ENCODE measurements at places on chromosomes 6 and 20.

GRCh38 chr6:136095986-136096385 is 154.1 kb downstream of the MTFR2 start:
- DNase-seq = no peak

DNA sequence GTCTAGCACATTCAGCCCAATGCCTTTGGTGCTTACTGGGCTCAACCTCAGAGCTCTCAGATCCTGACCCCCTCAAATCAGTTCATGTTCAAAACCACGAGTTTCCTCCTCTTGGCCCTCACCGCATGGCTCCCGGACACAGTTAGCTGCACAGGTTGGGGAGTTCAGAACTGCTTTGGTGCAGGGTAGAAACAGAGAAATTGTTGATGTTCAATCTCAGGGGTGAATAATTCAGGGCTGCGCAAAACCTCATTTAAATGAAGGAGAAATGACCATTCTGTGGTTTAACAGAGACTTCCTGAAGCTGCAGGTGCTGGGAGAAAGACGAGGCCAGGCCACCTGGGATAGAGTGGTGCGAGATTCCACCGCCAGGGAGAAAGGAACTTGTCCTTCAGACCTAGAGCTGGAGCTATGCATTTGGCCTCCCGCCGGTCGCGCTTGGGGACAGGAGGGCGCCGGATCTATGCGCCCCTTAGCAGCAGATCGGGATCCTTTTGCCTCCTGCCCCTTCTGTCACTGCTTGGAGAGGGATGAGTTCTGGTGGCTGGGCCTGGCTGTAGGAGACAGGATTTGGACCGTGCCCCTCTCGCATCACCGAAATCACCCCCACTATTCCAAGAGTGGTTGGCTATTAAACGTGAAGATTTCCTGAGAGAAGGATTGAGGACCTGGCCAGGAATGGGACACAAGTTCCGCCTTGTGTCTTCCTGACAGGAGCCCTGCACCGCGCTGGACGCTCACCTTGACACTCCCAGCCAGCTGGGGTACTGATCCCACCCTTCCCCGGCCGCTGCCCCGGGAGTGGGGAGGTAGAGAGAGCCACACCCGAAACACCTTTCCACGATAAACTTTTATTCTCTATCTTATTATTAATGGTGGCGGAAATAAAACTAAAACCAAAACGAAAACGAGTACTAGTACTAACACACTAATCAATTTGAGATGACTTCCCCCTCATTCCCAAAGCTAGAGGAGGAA is 767 bp upstream of the PAX1 start:
- DNase-seq = no peak

- DNase-seq = no peak
Measured at GRCh38 chr6:99187429-99187828, 162.0 kb downstream of the FAXC start.

DNA sequence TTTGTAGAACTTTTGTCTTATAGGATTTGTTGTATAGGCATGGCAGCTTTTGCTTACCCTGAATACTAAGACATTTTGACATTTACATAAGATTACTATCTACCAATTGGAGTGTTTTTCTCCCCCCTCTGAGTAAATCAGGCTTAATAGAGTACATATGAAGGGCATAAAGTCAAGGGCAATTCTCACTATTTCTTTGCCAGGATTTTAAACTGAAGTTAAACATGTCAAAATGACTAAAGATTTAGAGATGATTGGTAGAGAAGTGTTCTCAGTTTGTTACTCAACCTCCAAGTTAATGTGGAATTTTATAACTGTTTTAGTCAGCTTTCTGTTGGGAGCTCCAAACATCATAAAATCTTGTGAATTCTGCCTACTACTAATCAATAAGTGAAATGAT is 157.8 kb downstream of the CDKAL1 start:
- no peak for DNase-seq

GRCh38 chr6:44012078-44012493 is 115.2 kb downstream of the MRPL14 start:
- no peak for DNase-seq

- no peak for DNase-seq
Measured at GRCh38 chr6:52089758-52090348, 2.4 kb upstream of the PKHD1 start.

- DNase-seq = no peak
Measured at GRCh38 chr20:1338096-1338495, 9.2 kb upstream of the SDCBP2 start.

- DNase-seq = peak; percentile 67
Measured at GRCh38 chr6:2848851-2849250, 7.2 kb upstream of the SERPINB1 start.

GRCh38 chr6:150541576-150541975 is 58.1 kb upstream of the PLEKHG1 start:
- no peak for DNase-seq

DNA sequence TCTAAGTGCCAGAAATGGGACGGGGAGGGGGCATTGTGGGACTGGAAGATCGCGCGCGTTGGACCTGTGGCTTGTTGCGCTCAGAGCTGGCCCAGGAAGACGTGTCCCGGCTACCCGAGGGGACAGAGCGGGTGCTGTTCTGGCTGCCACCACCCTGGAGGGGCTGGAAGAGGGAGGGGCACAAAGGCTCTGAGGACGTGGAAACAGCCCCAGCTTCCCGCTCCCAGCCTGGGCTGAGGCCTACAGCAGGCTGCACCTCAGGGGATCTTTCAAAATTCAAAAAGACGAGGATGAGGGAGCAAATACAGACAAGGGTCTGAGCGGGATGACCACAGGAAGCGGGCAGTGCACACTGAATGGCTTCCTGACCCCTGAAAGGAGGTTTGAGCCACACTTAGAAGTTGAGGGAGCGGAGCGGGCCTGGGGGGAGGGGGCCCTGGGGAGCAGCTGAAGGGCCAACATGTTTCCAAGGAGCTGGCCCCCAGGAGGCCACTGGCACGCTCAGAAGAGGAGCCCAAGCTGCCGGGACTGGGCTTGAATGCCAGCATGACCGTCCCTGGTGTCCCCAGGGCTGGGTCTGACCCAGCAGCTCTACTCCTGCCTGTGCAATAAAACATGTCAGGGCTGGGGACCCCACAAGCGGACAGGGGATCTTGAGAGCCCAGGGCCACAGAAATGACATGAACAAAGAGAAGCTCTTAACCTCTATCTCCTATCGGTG is 1.3 kb downstream of the OXT start:
- no peak for DNase-seq

DNA sequence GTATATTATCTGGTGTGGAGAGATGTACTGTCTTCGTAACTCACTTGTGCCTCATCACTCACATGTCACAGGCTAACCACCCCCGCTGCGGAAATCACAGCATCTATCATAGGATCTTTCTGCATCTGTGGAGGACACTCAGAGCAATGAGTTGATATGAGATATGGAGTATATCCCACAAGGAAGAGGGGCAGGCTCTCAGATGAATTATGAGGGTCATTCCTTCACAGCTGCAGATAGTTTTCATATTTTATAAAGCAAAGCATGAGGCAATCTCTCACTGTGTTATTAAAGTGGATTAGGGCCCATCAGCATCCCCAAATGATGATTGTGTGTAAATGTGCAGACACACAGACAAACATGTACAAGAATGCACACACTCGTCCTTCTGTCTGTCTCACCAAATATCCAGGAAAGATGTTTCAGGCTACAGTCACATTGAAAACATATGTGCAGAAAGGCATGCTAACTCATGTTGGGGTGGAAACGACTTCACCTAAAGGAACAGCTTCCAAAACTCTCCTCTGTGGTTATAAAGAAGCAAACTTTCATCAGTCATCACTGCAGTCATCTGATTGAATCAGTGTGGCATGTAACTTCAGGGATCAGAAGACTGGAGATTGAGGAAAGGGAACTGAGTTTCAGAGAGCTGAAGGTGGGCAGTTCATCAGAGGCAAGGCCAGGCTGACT is 164.7 kb downstream of the FOXC1 start:
- no peak for DNase-seq

- DNase-seq = no peak
Measured at GRCh38 chr20:38170826-38171674, 6.0 kb upstream of the TGM2 start.

GRCh38 chr20:54044156-54044555 is 26.2 kb downstream of the BCAS1 start:
- DNase-seq = no peak

DNA sequence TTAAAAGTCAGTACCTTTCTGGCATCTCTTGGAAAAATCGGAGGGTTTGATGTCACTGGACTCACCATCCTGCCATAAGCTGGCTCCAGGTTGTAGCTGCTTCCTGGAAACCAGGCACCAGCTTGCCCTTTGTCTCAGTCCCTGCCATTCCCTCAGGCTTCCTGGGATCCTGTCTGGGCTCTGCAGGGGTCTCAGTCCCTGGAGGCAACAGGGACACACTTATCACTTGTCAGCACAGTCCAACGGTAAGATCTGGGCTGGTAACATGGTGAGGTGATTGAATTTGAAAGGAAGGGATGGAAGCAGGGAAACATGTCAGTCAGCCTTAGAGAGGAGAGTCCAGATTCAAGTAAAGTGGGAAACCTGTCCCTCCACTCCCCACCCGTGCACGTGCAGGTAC is 147.6 kb upstream of the ECI2 start:
- DNase-seq = no peak

DNA sequence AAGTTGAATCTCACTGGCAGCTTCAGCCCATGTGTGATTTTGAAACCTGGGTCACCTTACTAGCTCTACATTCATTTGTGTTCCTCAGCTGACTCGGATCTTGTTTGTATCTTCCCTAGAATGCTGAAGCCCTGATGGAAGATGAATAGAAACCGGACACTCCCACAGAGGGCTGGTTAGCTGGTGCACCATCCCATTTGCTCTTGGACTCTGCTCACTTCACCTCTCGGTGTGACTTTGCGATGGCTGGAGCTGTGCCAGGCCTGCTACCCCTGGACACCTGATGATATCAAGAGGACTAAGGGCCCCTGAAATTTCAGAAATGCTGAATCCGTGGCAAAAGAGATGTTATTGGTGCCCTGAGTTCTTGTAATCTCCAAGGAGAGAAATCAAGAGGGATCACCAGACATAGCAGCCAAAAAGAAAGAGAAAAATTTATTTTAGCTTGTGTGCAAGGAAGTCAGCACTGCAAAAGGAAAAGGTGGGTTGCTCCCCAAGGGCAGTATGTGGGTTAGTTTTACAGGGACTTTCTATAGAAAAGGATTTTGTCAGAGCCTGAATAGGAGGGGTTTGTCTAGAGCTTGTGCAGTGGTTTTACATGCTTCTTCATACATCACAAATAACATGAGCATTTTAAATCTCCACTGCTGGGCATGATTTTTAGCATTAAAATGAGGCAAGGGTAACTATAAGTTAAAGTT is 426.3 kb upstream of the NOX3 start:
- no peak for DNase-seq

GRCh38 chr6:108667993-108668392 is 107.3 kb downstream of the FOXO3 start:
- no peak for DNase-seq

GRCh38 chr6:168106633-168107005 is 27.6 kb upstream of the FRMD1 start:
- DNase-seq = no peak

DNA sequence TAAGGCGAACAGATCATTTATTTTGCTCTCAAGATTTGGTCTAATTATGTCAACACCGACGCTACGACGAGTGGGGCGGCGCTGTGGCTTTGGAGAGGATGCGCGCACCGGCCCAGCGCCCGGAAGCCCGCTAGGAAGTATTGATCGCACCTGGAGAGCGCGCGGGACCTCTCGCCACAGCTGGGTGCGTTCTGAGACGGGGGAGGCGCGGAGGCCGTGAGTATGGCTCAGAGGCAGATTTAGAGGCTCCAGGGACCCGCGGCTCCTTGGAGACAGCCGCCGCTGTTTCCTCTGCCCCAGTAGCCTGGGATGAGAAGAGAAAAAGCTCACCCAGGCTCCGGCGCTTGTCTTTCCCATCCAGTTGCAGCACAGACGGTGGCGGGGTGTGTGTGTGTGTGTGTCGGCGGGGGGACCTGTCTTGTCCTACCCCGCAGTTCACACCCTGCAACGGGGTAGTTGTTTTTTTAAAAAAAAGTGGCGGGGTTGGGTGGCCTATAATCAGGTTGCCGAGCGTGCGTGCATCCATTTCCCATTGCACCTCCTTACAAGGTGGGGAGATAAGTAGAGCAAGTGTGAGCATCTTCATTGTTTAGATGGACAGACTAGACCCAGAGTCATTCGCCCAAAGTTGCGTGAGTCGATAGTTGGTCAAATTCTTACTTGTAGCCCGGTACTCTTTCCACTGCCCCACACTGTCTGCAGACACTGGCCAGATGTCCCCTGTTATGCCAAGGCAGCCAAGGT is 11.2 kb downstream of the TFAP2D start:
- no peak for DNase-seq

GRCh38 chr6:3878048-3878666 is 29.0 kb downstream of the FAM50B start:
- no peak for DNase-seq

- DNase-seq = no peak
Measured at GRCh38 chr6:152896923-152897322, 85.9 kb downstream of the FBXO5 start.

GRCh38 chr6:11785415-11785773 is 6.8 kb upstream of the ADTRP start:
- peak; percentile 34 for DNase-seq

GRCh38 chr20:774016-774659 is 5.8 kb upstream of the SLC52A3 start:
- DNase-seq = no peak

DNA sequence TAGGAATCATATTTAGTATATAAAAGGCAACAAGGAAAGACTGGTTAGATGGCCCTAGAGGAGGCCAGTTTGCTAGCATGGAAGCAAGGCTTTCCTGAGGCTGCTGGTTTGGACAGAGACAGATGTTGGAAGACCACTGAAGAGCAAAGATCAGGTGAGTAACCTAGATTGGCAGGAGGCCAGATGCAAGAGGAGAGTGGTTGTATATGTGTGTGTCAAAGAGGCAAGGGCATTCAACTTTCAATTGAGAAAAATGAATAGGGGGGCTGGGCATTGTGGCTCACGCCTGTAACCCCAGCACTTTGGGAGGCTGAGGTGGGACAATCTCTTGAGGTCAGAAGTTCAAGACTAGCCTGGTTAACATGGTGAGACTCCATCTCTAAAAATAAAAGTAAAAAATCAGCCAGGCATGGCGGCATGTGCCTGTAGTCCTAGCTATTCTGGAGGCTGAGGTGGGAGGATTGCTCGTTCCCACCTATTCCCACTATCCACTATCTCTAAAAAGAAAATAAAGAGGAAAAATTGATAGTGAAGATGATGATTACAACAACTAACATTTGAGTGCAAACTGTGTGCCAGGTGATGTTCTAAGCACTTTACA is 79.8 kb downstream of the PRDM1 start:
- DNase-seq = no peak

- DNase-seq = no peak
Measured at GRCh38 chr20:34033903-34034302, 40.2 kb downstream of the RALY start.

All from CD4-positive, alpha-beta T cell treated with Interleukin-2 at 100 ng/mL for 4 hours (primary cell).